ENCODE measurements at places on chromosomes 1 and 21.

GRCh38 chr1:234230414-234230862 is 142.8 kb upstream of the COA6 start:
- no peak for DNase-seq

- DNase-seq, result no peak
Observed at GRCh38 chr1:196002906-196003305, 605.3 kb downstream of the KCNT2 start.

DNA sequence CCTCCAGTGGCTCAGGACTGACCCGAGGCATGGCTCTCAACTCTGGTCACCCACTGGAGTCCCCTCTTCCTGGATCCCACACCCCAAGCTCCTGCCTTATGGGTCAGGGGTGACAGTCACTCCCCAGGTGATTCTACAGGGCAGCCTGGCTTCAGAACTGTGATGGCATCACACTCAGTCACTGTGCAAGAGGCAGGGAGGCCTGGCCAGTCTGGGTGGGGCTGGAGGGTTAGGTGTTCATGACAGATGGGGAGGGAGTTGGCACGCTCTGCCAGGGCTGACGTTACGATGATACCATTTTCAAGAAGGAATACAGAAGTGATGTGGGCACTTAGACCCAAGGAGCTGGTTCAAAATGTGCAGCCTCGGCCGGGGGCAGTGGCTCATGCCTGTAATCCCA is 25.2 kb upstream of the ABCG1 start:
- DNase-seq, result no peak

DNA sequence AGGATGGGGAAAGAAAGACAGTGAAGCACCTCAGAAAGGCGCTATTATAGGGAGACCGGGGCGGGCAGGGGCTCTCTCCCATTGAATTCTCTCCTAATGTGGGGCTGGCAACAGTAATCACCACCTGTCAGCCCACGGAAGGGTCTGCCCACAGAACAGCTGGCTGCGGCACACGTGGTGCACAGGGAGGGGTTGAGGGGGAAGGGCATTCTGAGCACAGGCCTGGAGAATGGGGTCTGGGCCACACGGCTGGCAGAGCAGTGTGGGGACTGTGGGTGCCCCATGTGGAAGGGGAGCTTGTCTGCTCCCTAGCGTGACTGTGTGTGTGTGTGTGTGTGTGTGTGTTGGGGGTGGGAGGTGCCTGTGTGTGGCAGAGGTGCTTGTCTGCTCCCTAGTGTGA is 4.1 kb downstream of the OLFML3 start:
- no peak for DNase-seq

- DNase-seq, result no peak
Observed at GRCh38 chr1:151935154-151935553, 25.8 kb upstream of the THEM4 start.

DNA sequence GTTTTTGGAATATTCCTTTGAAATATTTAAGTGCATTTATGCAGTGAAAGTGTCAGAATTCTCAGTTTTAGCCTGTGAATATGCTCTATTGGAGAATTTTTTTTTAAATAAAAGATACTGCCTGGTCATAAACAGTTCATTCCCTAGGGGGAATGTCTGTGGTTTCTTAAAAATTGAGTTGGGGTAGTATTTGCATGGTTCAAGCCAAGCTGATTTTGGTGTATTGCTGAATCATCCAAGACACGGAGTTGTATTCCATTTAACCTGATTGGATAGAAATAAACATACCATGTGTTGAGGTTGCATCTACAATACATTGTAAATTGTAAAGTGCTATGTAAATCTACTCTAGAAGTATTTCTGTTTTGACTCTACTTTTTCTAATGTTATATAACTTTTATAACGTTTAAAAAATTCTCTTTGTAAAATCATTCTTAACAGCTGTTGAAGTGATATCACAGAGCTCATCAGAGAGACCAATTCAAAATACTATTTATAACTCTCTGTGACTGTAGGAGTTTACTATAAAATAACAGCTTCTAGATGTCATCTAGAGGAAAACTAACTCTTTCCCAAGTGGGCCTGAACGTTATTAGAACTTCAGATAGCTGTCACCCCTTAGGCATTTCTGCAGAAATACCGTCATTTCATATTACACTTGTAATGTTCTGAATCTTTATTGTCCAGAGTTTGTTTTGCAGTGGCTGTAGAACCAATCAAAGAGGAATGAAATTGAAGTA is 199.1 kb downstream of the USP25 start:
- no peak for DNase-seq

Data from cortex of kidney (tissue), 1 donor.